ENCODE measurements at places on chromosomes 7 and 10. TPM values are rescaled to one million over a fixed set of nuclear protein-coding genes. Genes with fewer than 3 reads are reported as not detected.

CH25H gene
- total RNA-seq = 0.99 TPM

GIMAP5 gene
- total RNA-seq = 14.8 TPM

SUV39H2 gene
- 31.0 TPM for total RNA-seq

TYW1B gene
- total RNA-seq = 10.0 TPM

SUGCT gene
- total RNA-seq = 8.1 TPM

NACAD gene
- 8.9 TPM for total RNA-seq

PDLIM1 gene
- 21.5 TPM for total RNA-seq

VAX1 gene
- total RNA-seq = 0.33 TPM

EIF5AL1 gene
- 0.11 TPM for total RNA-seq

PRRT4 gene
- 6.8 TPM for total RNA-seq

ELN gene
- total RNA-seq = 494 TPM

AGAP5 gene
- total RNA-seq = 8.0 TPM

SLC26A3 gene
- total RNA-seq = not detected

UPK3B gene
- total RNA-seq = 0.99 TPM

RTKN2 gene
- total RNA-seq = 13.4 TPM

ABCC2 gene
- total RNA-seq = 3.4 TPM
